ENCODE measurements at places on chromosomes 2 and 18.

DNA sequence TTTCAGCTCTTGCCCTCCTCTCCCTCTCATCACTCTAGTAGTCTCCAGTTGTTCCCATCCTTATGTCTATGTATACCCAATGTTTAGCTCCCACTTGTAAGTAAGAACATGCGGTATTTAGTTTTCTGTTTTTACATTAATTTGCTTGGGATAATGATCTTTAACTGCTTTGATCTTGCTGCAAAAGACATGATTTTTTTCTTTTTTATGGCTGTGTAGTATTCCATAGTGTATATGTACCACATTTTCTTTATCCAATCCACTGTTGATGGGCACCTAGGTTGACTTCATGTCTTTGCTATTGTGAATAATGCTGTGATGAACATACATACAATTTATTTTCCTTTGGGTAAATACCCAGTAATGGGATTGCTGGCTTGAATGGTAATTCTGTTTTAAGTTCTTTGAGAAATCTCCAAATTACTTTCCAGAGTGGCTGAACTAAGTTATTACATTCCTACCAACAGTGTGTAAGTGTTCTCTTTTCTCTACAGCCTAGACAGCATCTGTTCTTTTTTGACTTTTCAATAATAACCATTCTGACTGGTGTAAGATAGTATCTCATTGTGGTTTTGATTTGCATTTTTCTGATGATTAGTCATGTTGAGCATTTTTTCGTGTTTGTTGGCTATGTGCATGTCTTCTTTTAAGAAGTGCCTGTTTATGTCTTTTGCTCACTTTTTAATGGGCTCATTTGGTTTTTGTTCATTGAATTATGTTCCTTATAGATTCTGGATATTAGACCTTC is 179.6 kb upstream of the SLC39A10 start:
- DNase-seq, result no peak

- no peak for DNase-seq
Observed at GRCh38 chr2:108855194-108855593, 68.6 kb downstream of the CCDC138 start.

GRCh38 chr18:67199993-67200617 is 316.4 kb downstream of the DSEL start:
- peak; percentile 74 for DNase-seq

GRCh38 chr2:197914778-197915177 is 110.4 kb downstream of the PLCL1 start:
- no peak for DNase-seq

DNA sequence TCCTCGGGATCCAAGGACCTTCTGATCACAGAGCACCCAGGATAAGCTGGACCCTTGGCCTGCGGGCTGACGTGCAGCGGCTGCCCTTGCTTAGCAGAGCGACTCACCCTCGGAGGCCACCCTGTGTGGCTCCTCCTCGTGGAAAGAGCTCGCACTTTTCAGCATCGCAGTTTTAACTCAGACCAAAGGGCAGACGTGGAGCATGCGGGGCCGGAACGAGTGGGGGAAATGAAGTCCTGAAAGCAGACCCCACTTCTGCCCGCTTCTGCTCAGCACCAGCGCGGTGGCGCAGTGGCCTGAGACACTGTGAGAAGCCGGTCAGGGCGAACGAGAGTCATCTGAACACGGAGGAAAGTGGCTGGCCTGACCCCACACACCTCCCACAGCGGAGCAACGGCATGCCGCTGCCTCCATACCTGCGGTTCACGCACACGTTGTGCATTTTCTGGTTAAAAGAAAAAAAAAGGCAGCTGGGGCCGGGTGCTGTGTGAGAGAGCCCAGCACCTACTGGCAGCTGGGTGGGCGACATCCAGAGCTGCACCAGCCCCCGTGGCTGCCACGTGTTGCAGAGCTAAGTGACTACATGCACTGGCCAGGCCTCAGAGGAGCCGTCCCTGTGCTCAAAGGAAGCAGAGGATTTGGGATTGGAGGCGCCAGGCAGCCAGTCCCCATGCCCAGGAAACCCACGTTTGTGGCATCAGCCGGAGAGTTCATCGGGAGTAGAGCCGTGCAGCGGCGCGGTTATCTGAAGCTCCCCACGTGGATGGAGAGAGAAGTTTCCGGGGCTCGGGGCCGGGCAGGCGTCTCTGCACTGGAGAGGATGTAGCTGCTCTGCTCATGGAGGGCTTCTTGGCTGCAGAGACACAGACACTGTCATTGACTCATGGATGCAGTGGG is 89.7 kb downstream of the USP40 start:
- no peak for DNase-seq

DNA sequence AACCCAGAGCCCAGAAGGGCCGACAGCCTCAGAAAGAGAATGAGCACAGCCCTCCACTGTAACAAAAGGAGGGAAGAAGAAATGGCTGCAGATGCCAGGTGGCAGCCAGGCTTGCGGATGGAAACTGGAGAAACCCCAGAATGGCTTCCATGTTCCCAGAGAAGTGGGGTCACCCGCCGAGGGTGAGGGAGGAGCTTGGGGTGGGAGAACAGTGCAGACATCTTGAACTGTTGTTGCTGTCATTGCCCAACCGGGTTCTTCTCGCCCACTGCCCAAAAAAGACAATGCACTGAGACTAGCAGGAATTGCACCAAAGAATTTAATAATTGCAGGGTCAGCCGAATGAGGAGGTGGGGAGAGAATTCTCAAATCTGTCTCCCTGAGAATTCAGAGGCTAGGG is 223.2 kb upstream of the RAB6C start:
- no peak for DNase-seq

GRCh38 chr2:201795607-201796477 is 10.5 kb upstream of the CDK15 start:
- DNase-seq, result peak; percentile 49

GRCh38 chr18:78587096-78587495 is 392.5 kb upstream of the SALL3 start:
- no peak for DNase-seq

DNA sequence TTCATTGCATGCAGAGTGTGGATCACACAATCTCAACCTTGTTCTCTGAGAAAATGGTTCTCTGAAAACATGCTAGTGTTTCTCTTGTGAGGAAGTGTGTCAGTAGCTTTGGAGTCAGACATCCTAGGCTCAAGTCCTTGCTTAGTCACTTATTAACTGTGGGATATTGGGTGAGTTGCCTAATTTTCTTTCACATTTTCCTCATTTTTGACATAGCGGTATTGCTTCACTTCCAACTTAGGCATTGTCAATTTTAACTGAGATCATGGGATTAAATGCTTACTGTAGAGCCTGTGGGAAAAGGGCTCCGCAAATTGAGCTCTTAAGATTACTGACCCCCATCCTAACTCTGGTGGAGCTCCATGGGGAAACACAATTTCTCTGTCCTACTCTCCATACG is 622.2 kb downstream of the CNTNAP5 start:
- DNase-seq, result no peak

DNA sequence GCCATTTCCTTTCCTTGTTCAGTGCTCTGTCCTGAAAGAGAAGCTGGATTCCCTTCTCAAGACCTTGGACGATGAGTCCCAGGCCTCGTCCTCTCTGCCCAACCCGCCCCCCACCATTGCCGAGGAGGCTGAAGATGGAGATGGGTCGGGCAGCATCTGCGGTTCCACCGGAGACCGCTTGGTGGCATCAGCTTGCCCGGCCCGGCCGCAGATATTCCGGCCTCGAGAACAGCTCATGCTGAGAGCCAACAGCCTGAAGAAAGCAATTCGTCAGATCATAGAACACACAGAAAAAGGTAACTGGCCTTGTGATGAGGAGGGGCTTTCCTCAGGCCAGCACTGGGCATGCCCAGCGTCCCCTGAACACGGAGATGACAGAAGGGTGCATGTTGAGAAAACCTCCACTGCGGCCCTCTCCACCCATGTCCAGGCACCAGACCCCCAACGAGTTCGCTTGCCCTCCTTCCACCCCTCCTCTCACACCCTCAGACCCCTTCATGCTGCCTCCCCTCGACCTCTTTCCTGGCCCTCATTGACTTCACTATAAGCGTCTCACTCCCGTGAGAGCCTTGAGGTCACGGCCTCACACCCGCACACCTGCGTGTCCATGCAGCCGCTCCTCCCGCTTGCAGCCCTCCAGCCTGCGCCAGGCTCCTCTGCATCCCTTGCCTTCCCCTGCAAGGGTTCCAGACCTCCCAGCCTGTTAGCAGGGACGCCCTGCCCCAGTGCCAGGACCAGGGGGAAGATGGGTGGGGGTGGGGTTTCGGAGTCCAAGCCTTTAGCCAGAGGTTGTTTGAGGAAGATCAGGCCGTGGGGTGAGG is 95.0 kb downstream of the DGKD start:
- peak; percentile 39 for DNase-seq

- no peak for DNase-seq
Observed at GRCh38 chr2:179553382-179553781, 288.8 kb upstream of the SESTD1 start.

- no peak for DNase-seq
Observed at GRCh38 chr18:34623557-34623956, 86.5 kb upstream of the DTNA start.

GRCh38 chr2:144519934-144520731 is at the start of gene ZEB2:
Gene ZEB2, minus strand, starts transcription at chr2:144520119. Its CDS starts 2,769 bp downstream, at chr2:144517350.
- DNase-seq, result peak; percentile 90

- no peak for DNase-seq
Observed at GRCh38 chr2:171319164-171319810, 114.5 kb downstream of the METTL8 start.

- no peak for DNase-seq
Observed at GRCh38 chr2:192197357-192197756, 2.6 kb upstream of the TMEFF2 start.

GRCh38 chr18:5543036-5543680 is 639 bp downstream of the EPB41L3 start:
- no peak for DNase-seq

DNA sequence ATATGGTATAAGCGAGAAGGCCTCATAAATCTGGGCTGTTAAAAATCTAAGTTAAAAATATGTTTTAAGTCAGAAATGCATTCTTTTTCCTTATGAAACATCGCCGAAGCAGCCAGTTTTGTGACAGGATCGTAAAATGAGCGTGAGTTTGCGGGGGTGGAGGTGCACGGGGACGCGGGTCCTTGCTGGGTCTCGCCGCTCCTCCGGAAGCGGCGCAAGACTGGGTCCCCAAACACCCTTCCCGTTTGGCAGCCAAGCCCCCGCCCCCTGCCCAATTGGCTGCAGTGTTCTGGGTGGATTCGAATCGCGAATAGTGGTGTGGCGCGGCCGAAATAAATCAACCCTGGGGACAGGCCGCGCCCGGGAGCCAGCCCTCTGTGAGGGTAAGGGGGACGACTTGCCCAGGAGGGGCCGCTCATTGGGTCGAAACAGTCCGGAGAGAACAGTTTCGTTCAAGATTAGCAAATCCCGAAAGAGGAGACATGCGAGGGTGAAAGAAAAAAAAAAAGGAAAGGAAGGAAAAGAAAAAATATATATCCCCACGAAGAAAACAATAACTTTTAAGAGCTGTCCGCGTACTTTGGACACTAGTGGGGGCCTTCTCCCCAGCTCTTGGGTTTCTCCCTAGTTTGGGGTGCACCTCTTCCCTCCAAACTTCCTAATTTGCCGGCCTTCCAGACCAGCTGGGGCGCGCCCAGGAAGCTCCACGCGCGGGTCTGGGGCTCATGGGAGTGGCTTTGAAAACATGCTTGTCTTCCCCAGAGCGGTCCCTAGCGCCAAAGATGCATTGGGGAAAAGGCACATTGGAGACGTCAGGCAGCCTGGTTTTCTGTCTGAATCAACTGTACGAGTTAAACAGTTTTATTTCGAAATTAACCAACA is 3.1 kb upstream of the GATA6 start:
- no peak for DNase-seq

DNA sequence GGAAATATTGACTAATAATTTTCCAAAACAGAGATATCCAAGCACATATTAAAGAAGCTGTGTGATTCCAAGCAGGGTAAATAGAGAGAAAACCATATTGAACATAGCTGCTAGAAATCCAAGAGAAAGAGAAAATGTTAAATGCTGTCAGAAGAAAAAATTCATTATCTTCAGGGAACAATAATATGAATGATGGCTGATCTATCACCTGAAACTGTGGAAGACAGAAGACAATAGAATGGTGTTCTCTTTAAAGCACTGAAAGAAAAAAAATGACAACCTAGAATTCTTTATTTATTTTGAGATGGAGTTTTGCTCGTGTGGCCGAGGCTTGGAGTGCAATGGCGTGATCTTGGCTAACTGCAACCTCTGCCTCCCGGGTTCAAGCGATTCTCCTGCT is 17.3 kb downstream of the PPP1CB start:
- no peak for DNase-seq

DNA sequence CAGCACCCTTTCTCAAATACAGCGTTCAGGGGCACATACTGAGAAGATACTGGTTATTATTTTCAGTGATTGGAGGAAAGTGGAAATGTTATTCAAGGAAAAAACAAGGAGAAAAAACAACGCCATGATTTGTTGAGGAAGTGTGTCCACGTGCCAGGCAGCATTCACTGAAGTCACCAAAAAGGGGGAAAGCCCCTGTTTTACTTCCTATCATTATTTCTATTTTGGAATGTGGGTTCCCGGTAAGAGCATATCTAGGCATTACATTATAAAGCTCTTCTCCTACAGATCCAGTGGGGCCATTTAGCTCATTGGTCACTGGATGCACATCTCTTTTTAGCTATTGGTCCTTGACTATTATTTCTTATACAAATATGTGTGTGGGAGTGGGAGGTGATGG is 518.7 kb downstream of the TXNL1 start:
- DNase-seq, result no peak

DNA sequence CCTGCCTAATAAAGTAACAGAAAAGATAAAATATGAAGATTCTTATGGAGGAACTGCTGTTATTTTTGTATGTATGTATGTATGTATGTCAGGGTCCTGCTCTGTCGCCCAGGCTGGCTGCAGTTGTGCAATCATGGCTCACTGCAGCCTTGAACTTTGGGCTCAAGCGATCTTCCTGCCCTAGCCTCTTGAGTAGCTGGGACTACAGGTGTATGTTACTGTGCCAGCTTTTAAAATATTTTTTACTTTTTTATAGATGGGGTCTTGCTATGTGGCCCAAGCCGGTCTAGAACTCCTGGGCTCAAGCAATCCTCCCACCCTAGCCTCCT is 26.7 kb downstream of the ANKRD29 start:
- DNase-seq, result no peak

DNA sequence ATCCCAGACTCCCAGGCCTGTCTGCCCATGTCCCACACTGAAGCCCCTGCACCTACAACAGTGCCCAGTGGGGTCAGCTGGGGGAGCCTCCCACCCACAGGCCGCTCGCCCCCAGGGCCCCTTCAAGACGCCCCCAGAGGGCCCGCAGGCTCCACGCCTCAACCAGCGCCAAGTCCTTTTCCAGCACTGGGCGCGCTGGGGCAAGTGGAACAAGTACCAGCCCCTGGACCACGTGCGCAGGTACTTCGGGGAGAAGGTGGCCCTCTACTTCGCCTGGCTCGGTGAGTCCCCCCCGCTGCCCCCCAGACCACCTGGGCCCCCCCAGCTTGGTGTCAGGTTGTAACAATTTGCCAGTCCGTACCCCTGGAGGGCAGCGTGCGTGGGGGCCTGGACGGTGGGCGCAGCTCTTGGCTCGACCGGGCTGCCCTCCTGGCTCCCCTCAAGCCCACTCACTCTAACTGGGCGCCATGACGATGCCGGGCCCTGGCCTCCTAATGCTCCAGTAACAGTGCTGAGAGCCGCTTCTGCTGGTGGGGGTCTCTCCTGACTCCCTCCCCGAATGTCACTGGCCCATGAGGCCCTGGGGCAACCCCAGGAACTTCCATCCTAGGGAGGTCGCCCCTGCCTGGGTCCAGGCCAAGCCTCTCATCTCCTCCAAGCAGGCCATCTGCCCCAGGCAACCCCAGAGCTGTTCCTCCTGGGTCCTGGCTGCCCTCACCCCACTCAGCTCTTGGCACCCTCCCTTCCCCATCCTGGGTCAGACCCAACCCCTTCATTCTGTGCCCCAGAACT is 14.9 kb downstream of the ANO7 start:
- no peak for DNase-seq

GRCh38 chr2:144099780-144100377 is 420.0 kb downstream of the ZEB2 start:
- no peak for DNase-seq

GRCh38 chr2:6913415-6914157 is 3.6 kb upstream of the RNF144A start:
- DNase-seq, result no peak
